Left cardiac atrium (tissue), 4 donors: ENCODE measurements at places on chromosomes 12 and 14.

DNA sequence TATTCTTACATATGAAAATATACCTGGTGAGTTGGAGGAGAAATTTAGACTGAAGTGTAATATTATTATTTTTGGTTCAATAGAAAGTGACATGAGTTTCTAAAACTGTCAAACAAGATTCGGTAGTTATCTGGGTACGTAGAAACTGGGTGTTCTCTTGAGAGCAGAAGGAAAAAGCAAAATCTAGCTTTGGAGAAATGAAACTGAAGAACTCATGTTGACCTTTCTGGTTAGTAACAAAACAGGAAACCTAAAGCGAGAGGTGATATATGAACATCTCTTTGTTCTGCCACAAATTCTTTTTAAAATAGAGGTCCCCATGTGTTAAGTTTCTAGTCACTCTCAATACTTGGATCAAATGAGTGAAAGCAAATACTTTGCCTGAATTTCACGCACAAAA, 401.7 kb downstream of the TRHDE start:
- DNase-seq = no peak

- no peak for DNase-seq
Observed at GRCh38 chr12:46470975-46471374, 98.4 kb upstream of the SLC38A2 start.

DNA sequence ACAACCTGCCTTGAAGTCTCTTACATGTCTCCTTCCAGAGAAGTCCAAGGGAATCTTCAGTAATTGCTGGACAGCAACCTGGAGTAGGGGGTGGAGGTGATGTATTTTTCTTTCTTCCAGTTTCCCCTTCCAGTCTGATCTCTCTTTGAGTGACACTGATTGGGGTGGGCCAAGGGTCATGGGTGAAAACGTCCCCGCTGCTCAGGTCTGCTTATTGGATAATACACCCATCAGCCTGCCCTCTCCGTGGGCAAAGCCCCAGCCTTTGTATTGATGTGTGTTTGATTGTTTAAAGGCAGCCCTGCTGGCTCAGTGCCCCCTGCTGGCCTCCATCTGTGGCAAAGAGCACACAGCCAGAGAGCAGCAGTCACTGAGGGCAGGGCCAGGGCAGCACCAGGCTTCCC, 35.7 kb upstream of the ATP2A2 start:
- DNase-seq = peak; percentile 31

DNA sequence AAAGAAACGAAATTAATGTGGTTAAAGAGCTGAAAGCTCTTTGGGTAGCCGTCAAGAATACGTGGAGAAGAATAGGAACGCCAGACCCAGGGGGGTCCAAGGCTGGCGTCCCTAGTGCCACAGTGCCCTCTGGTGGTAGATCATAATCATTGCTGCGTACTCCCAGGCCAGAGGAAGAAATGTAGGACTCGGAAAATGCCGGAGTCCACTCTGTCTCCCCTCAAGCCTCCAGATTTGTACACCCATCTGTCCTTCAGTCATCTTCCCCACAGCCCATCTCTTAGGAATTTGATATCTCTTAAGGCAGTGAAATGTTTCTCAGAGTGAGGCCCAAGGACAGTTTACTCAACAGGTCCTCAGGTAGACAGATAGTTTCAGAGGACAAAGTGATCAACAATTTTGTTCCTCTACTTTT, 25.4 kb upstream of the PLEKHG6 start:
- DNase-seq = no peak

GRCh38 chr12:29653286-29653685, 130.5 kb downstream of the TMTC1 start:
- DNase-seq = no peak

GRCh38 chr12:89984846-89985245, 276.2 kb upstream of the ATP2B1 start:
- no peak for DNase-seq

DNA sequence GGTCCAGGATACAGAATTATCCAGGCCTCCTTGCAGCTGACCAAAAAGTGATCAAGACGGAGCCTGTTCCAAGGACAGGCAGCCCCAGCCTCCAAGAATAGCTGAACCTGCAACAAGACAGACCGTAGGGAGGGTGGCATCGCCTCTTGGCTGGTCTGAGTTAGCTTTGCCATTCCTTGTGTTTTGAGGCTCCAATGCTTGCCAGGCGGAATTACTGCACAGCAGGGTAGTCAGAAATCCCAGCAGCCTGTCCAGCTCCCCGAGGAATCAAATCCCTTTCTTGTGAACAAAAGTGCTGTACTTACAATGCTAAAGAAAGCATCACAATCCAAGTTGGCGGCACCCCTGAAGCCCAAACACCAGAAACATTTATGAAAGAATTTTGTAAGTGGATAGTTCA, 246.9 kb downstream of the TMEM132C start:
- DNase-seq = no peak

DNA sequence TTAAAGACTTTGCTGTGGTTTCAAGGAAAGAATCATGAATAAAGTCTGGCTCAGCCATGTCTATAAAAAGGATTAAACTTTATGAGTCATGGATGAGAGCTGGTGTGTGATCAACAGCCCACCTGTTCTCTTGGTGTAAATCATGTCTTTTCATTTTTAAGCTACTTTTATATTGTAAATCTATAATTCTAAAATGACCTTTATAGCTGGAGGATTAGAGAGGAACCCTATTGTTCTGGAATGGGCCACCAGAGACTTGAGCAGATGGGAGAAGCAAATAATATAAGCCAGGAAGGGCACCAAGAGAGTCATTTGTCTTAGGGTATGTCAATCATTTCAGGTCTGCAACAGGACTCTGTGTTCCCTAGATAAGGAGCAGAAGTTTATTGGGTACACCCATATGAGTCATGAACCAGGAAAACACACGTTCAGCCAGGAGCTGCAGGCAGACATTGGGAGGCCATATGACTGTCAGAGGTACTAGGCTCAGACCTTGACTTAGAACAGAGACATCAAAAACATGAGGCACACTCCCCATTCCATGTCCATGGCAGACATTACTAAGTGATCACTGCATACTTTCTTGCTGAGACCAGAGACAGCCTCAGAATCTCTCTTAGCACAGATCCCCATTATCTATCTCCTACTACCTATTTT, 49.3 kb downstream of the NDUFA12 start:
- DNase-seq = no peak

DNA sequence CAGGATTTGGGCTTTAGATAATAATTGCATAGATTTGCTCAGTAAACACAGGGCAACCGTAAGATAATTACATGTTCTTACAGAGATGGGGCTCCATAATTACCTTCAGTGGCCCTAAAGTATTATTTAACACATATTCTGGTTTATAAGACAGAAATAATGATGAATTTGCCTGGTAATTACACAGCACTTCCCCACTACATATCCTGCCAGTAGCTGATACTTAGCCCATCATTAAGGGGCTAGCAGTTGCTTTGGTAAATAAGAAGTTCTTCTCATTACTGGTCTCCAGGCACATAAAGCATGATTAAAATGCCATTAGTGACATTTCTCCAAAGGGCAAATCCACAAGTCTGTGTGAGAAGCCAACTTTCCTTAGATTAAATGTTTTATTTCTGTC, 158.7 kb downstream of the NUAK1 start:
- no peak for DNase-seq

- peak; percentile 22 for DNase-seq
Observed at GRCh38 chr14:68877993-68878575, 85.2 kb upstream of the ZFP36L1 start.

DNA sequence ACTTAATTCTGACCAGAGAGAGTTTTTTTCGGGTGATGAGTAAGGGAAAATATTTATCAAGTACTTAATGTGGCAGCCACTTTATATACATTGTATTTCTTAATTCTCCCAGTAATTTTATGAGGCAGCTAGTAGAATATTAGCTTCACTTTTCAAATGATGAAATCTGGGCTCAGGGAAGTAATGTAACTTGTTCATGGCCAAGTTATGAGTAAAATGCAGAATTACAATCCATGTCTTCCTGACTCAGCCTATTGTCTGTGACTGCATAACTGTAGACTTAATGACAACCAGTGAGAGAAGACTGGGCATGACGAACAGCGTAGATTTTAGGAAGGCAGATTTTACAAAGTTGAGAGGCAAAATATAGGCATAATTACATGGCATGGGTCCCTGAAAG, 106.7 kb upstream of the MIS18BP1 start:
- no peak for DNase-seq

DNA sequence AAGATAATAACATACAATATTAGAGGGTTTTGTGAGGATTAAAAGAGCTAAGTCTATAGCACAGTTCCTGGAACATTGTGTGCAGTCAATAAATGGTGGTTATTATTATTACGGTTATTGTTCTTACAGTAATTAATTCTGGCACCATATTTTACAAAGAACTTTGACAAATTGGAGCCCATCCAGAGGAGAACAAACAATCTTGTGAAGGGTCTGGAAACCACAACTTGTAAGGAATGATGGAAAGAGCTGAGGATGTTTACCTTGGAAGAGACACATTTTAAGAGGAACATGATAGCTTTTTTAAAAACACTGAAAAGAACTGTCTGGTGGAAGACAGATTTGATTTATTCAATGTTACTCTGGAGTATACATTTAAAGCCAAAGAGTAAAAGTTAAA, 150.5 kb upstream of the KRR1 start:
- no peak for DNase-seq

DNA sequence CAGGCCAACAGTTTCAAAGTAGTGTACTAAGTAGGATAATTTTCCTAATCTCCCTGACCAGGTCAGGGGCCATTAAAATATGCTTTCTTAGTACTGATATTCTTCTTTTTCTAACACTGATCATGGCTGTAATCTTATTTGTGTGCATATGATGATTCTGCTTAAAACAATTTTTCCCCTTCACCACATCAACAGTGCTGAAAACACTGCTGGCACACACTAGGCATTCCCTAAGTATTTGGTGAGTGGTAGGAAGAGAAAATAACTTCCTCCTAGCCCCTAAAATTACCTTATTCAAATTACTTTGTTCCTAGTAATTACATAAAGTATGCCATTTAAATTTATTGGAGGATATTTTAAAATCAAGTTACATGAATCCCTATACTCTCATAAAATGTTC, 49.9 kb upstream of the BBS10 start:
- DNase-seq = no peak

- no peak for DNase-seq
Observed at GRCh38 chr12:79557690-79558315, 133.0 kb downstream of the PAWR start.

DNA sequence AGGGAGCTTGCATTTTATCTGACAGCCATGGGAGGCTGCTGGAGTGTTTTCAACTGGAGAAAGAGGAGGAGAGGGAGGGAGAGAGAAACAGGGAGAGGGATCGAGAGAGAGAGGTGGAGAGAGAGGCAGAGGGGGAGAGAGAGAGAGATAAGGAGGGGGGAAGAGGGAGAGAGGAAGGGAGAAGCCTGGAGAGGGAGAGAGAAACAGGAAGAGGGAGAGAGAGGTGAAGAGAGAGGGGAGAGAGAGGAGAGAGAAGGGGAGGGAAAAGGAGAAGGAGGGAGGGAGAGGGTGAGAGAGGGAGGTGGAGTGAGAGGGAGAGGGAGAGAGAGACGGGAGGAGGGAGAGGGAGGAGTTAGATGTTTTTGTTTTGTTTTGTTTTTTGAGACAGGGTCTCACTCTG, 45.6 kb downstream of the DNAH10 start:
- no peak for DNase-seq

DNA sequence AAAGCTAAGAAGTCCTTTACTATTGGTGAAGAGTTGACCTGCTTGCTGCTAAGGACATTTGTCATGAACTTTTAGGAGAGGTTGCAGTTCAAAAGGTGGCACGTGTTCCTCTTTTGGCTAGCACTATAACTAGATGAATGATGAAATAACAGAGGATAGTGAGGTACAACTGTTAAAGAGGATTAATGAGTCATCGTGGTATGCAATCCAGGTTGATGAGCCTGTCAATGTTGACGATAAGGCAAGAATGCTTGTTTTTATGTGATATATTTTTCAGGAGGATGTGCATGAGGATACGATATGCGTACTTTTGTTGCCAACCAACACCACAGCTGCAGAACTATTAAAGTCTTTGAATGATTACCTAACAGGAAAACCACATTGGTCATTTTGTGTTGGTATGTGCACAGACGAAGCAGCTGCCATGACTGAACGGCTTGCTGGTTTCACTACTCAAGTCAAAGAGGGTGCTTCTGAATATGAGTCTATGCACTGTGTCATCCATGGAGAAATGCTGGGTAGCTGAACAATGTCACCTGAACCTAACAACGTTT, 10.6 kb downstream of the CEP128 start:
- no peak for DNase-seq

- no peak for DNase-seq
Observed at GRCh38 chr12:45509187-45509586, 220.3 kb upstream of the ARID2 start.

DNA sequence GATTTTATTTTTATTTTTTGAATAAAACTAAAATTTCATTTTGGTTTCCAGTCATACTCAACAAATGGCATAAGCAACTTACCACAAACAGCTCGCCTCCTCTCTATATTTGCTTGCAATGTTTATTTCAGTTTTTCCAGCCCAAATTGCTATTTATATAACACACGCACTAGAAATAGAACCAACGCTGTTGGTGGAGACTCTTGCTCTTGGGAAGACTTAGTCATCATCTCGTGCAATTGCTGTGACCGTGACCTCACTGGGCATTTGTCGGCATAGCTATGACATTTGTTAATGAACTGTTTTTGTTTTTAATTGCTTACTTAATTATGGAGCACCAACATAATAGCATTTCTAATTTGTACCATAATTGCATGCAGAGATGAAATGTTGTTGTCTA, 153.1 kb upstream of the OTX2 start:
- no peak for DNase-seq

GRCh38 chr14:63852817-63853731, at the start of gene SYNE2:
Gene SYNE2, plus strand, starts transcription at chr14:63853004. Its CDS starts 56,145 bp downstream, at chr14:63909149.
- DNase-seq = peak; percentile 82

GRCh38 chr12:131279281-131279921, 325.7 kb downstream of the ADGRD1 start:
- no peak for DNase-seq

- DNase-seq = no peak
Observed at GRCh38 chr14:53751650-53752049, 205.0 kb downstream of the BMP4 start.

- DNase-seq = no peak
Observed at GRCh38 chr12:129331356-129332085, 478.2 kb downstream of the GLT1D1 start.

- DNase-seq = no peak
Observed at GRCh38 chr12:15543347-15543746, 221.0 kb downstream of the PTPRO start.

- DNase-seq = no peak
Observed at GRCh38 chr12:113796852-113797534, 169.1 kb downstream of the RBM19 start.

- no peak for DNase-seq
Observed at GRCh38 chr14:23142826-23143225, 23.8 kb upstream of the CEBPE start.

DNA sequence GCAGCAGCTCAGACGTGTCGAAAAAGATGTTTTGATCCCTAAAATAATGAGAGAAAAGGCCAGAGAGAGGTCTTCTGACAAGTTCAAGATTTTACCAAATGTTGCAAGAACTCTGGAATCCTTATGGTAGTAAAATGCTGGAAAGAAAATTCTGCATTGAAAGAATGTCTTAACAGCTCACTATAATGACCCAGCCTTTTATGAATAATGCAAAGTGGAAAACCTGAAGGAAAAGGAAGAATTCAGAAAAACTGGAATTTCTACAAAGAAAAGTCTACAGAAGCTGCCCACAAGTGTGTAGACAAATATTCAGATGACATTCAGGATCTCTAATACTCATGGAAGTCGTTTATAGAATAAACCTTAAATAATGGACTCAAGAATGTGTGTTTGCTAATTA, 1.8 kb upstream of the CCDC88C start:
- DNase-seq = no peak

GRCh38 chr12:66302827-66303169, 505 bp downstream of the HELB start:
- no peak for DNase-seq
